Activated CD4-positive, alpha-beta memory T cell treated with anti-CD3 and anti-CD28 coated beads for 36 hours (primary cell): ENCODE measurements at places on chromosomes 13 and 19. TPM values are rescaled to one million over a fixed set of nuclear protein-coding genes. Genes with fewer than 3 reads are reported as not detected.

DNA sequence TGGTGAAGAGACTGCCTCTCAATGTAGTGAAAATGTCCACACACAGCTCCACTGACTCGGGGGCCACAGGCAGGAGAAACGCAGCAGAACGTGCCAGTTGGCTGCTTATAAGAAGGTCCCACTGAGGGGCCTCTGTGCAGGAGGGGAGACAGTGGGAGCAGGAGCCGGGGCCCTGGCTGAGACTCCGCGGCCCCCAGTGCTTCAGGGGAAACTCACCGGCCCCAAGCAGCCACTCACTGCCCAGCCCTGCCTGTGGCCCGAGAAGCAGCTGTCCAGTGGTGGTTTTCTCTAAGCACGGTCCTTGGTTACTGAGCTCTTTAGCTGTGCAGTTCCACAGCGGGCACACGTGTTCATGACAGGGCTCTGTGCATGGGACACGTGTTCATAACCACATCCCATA is 91.9 kb upstream of the MCF2L start:
- no peak for DNase-seq

- no peak for DNase-seq
Observed at GRCh38 chr13:50453188-50453587, 390.3 kb downstream of the DLEU7 start.

Gene SCEL
- not detected for total RNA-seq

Gene IFT88
- 4.7 TPM for total RNA-seq

Gene CRLF1
- not detected for total RNA-seq

- DNase-seq, result no peak
Observed at GRCh38 chr13:112103961-112104880, 37.3 kb downstream of the SOX1 start.

Gene TTYH1
- not detected for total RNA-seq

DNA sequence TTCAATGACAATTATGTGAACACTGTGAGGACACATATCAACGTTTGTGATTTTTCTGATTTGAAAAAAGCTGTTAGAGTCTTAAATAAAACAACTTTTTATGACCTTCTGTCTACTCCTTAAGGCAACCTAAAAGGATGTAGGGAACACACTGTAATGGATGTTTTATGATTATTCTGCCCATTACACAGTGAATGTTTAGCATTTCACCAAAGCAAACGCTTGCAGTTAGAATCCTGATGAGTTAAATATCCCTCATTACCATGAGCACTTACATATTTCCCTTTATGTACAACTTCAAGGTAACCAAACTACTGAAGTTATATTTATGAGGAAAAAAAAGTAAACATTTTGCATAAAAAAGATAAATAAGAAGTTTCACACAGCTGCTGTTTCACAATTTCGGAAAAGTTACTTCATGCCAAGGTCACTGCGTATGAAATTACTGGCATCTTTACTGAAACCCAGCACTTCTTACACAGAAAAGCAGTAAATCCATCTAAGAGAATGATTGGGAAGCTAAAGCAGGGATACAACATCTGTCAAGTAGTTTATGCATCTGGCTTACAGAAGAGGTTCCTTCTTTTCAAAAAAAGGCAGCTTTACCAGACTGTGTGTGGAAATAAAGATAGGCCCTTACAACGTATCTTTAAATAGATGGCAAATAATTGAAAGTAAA is 733.7 kb upstream of the ATXN8OS start:
- no peak for DNase-seq

- DNase-seq, result no peak
Observed at GRCh38 chr19:48953141-48953540, 1.5 kb upstream of the BAX start.
